Naive thymus-derived CD8-positive, alpha-beta T cell (primary cell): ENCODE measurements at places on chromosomes 2 and 18.

GRCh38 chr18:56980151-56980550 is 166.7 kb upstream of the BOD1L2 start:
- no peak for DNase-seq

- DNase-seq, result no peak
These were observed 398.3 kb upstream of the TNP1 start for GRCh38 chr2:217258170-217258569.

GRCh38 chr2:44200011-44200410 is 31.3 kb downstream of the PPM1B start:
- no peak for DNase-seq

- no peak for DNase-seq
These were observed 10.6 kb downstream of the PTPRM start for GRCh38 chr18:7577706-7578105.
